ENCODE measurements at places on chromosomes 11 and 22.
A peak's percentile ranks its signal among the peaks of the same experiment; 100 is the strongest.

- no peak for DNase-seq
Observed at GRCh38 chr11:60592601-60593000, 77.4 kb downstream of the MS4A13 start.

- no peak for DNase-seq
Observed at GRCh38 chr11:46896719-46897406, 21.5 kb downstream of the LRP4 start.

DNA sequence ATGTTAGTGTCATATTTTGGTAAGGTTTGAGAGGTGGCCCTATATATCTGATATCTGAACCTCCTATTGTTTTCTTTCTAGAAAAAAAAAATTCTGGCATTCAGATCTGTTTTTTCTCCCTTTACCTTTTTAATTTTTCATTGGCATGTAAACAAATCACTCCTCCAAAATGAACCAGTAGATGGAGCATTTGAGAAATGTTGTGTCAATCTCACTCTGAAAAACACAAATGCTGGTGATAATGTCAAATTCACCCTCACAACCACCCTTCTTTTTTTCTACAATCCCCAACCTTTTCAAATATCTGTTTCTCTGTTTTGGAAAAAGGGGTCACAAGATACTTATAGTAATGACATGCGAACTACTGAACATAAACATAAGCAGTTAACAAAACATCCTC lies 9.1 kb downstream of the GUCY1A2 start:
- no peak for DNase-seq

DNA sequence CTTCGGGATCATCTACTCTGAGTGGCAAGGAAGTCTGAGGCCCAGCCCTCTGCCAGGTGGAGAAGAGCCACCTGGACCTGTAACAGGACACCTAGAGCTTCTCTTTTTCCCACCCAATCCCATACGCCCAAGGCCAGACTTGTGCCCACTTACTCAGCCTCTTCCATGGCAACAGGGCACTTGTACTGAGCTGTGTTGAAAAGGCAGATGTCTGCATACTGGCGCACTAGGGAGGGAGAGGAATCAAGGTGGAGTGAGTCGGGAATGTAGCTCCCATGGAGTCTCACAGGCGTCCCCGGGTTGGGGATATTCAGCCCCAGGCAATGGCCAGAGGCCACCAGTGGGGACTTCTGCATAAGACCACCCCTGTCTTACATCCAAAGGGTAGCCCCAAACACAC lies 36.1 kb downstream of the TPBGL start:
- no peak for DNase-seq

DNA sequence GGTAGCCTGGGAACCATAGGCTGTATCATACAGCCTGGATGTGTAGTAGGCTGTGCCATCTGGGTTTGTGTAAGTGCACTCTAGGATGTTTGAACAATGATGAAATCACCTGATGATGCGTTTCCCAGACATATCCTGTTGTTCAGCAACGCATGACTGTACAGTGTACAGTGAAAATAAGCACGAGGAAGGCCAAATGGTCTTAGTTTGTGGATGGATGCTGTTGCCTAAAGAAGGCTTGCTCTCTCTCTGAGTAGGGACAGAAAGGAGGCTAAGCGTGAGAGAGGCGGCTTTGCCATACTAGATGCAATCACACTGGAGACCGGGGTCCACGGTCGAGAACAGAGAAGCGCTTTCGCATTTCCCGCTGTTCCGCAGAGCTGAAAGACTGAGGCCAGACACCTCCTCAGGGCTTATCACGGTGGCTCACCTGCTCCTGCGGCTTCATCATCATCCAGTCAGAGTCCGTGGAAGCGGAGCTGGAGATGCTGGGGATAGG lies 27.6 kb upstream of the APLP2 start:
- peak; percentile 83 for DNase-seq

DNA sequence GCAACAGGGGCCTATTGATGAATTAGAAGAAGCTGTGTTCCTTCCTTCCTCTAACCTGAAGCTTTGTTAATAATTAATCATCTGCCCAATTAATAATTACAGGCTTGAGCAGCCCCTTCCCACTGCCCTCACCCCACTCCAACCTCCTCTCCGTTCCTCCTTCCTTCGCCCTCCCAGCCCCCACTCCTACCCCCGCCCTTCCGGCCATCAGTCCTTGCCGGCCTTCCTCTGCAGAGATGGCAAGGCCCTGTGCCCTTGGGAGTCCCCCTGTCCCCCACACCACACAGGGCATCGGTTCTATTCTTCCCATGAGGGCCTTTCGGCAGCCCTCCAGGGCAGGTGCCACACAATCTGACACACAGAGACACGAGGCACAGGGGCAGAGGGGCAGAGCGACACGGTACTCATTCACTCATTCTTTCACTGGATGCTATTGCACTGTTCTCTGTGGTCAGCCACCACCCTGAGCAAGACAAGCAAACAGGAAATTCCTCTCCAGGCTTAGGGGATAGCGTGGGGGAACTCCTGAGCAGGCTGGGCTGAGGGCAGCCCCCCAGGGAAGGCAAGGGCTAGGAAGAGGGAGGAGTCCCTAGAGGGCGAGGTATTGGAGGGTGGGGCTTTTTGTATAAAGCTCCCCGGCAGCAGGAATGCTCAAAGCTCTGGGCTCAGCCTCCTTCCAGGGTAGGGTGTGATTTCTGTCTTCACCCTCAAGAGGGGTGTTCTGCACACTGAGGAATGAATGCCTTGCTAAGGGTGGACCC lies 14.7 kb downstream of the MGAT3 start:
- peak; percentile 56 for DNase-seq

- DNase-seq, result peak; percentile 7
Observed at GRCh38 chr11:67317888-67318555, 14.7 kb downstream of the SSH3 start.

DNA sequence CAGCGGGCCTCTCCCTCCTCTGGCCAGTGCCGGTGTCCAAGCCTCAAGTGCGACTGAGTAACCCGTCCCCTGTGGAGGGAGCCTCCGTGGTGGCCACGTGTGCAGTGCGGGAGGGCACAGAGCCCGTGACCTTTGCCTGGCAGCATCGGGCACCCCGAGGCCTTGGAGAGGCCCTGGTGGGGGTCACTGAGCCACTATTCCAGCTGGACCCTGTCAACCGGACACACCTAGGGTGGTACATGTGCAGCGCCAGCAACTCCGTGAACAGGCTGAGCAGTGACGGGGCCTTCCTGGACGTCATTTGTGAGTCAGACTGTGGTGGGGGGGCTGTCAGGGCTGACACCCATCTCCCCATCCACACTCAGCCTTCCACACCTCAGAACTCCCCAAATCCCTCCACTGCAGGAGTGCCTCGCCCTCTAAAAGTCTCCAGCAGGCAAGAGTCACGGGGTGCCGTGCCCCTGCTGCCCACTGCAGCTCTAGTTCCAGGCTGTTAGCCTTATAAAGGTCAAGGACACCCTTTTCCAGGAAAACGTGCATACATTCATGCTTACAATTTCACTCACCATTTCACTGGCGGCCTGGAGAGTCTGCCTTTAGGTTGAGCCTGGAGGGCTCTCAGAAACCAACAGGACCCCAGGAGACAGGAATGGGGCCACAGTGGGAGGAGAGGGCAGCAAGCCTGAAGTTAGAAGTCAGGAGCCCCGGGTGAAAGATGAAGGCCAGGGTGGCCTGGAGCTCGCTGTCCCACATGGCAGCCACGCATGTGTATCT lies 2.6 kb downstream of the VSIG10L2 start:
- DNase-seq, result no peak

DNA sequence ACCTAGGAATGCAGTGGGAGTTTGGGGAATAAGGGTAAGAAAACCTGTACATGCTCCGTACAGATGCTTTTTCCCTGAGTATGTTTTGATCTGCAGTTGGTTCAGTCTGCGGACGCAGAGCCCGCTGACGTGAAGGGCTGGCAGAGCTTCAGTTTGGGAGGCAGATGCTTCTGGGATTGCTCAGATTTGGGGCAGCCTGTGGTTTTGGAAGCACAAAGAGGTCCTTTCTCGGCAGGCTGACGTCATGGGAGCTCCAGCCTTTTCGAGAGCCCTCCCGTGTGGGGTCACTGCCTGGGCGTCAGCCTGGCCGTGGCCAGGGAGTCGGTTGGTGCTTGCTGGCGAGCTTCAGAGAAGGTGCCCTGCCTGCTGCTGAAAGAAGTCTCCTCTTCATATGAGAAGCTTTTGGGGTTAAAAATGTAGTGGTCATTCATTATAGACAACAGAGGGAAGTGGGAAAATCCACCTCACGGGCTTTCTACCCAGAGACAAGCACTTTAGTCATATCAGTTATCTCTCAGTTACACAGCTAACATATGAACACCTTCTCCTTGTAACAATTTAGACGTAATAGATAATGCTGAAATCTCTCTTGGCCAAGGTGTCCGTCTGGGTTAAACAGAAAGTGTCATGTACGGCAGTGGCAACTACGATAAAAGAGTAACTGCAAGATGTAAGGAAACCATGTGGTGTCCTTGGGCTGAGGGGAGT lies 26.8 kb downstream of the TPCN2 start:
- peak; percentile 97 for DNase-seq

DNA sequence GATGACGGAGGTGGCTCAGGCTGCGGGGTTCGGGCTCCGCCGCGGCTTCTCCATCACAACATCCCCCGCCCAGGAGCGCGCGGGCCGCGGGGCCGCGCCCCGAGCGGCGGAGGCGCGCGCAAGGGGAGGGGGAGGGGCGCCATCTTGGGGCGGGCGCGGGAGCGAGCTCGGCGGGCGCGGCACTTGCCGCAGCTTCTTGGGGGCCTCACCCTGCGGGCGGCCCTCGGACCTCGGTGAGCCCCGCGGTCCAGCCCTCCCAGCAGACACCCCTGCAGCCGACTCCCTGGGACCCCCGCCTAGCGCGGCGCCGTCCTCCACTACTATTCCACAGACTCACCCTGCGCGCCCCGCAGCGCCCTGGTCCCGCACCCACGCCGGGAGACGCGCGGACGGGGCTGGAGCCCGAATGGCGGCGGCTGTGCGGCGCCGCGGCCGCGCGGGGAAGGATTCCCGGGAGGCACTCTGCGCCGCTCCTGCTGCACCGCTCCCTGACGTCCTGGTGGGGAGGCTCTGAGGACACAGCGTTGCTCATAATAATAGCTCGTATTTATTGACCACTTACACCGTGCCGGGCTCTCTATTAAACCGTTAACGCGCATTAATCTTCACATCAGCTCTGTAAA lies at the start of gene APBB1:
Gene APBB1, minus strand, starts transcription at position 86 of the 623 bp plus-strand sequence. CDS start 7,747 bp downstream, outside the sequence.
- DNase-seq, result peak; percentile 82

- DNase-seq, result no peak
Observed at GRCh38 chr11:67586568-67587250, 3.1 kb downstream of the GSTP1 start.

DNA sequence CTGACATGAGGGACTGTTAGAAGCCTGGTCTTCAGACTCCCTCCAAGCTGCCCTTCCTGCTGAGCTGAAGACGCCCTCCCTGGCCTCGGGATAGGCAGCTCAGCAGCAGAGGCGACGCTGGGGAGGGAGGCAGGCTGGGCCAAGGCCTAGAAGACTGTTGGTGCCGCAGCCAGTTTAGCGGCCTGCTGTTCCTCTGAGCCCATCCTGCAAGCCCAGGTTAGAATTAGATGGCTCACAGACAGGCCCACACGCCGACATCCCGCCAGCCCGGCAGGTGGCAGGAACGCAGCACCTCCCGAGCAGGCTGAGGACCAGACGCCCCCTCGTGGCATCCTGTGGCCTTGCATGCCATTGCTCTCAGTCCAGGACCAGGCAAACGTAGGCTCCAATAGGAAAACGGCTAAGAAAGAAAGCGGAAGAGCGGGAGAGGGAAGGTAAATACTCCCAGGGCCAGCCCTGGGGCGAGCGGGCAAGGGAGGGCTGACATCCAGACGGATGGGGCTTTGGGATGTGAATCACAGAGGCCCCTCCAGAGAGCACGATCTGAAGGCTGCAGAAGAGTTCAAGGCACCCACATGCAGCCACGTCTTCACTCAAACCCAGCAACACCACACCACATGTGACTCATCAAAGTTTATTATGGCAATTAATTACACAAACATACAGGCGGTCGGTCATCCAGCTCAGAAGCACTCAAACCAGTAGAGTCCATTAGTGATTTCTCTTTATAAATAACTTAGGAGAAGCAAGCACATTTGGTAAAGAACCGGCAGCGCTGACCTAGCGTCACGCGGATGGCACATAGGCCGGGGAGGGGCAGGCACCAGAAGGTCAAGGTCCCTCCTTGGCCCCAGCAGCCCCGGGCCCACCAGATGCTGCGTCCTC lies 27.6 kb downstream of the CD5 start:
- peak; percentile 95 for DNase-seq

GRCh38 chr11:48050304-48050703 lies 69.9 kb downstream of the PTPRJ start:
- no peak for DNase-seq

GRCh38 chr11:95520369-95521132 lies 269.0 kb downstream of the FAM76B start:
- DNase-seq, result no peak

GRCh38 chr11:13859892-13860291 lies 102.6 kb upstream of the SPON1 start:
- DNase-seq, result no peak

DNA sequence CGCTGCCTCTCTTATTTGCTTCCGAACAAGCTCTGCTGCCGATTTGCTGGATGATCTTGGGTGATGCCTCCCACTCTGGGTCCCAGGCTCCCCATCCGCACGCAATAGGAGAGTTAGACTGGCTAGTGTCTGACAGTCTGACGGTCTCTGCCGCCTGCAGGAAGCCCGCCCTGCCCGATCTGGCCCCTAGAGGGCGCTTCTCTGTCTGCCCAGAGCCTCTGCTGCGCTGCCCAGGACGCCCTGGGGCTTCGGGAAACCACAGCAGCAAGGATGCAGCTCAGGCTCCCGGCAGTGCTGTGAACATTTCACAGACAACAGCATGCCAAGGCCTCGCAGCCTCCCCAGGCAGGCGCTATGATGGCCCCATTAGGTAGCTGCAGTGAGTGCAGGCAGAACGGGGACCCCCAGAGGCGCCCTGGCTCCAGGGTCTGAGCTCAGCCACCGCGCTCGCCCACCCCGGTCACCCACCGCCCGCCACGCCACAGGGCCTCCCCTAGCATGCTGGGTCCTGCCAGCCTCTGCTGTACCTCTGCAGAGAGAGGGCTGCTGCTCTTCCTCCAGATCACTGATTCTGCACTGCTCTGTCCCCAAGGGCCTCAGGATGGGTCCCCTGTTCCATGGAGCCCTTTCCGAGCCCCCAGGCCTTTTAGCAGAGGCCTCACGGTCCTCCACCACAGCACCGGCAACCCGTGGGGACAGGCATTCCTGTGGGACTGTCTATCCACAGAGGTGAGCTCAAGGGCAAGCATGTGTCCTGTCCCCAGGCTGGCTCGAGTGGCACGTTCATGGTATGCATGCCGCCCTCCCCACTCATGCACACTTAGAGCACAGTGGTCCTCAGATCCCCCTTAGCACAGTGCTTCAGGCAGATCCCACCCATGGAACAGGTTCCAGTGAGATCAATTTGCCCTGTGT lies 4.3 kb upstream of the BAIAP2L2 start:
- peak; percentile 96 for DNase-seq

DNA sequence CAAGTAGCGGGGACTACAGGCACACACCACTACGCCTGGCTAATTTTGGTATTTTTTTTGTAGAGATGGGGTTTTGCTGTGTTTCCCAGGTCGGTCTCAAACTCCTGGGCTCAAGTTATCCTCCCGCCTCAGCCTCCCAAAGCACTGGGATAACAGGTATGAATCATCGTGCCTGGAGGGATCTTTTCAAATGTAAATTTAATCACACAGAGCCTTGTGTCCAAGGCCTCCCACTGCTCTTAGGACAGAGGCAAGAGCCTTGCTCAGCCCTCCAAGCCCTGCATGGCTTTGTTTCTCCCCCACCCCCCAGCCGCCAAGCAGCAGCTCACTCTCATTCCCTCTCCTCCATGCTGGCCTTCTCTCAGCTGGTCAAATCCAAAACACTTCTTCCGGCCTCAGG lies 75.3 kb upstream of the CREB3L1 start:
- DNase-seq, result no peak

GRCh38 chr11:11218629-11218986 lies 134.4 kb downstream of the CSNK2A3 start:
- DNase-seq, result no peak

- no peak for DNase-seq
Observed at GRCh38 chr11:87634331-87634730, 540.9 kb downstream of the RAB38 start.

Data from AG08395 (cell line).